ENCODE measurements at places on chromosomes 13 and 19. TPM values are rescaled to one million over a fixed set of nuclear protein-coding genes. Genes with fewer than 3 reads are reported as not detected.

DNA sequence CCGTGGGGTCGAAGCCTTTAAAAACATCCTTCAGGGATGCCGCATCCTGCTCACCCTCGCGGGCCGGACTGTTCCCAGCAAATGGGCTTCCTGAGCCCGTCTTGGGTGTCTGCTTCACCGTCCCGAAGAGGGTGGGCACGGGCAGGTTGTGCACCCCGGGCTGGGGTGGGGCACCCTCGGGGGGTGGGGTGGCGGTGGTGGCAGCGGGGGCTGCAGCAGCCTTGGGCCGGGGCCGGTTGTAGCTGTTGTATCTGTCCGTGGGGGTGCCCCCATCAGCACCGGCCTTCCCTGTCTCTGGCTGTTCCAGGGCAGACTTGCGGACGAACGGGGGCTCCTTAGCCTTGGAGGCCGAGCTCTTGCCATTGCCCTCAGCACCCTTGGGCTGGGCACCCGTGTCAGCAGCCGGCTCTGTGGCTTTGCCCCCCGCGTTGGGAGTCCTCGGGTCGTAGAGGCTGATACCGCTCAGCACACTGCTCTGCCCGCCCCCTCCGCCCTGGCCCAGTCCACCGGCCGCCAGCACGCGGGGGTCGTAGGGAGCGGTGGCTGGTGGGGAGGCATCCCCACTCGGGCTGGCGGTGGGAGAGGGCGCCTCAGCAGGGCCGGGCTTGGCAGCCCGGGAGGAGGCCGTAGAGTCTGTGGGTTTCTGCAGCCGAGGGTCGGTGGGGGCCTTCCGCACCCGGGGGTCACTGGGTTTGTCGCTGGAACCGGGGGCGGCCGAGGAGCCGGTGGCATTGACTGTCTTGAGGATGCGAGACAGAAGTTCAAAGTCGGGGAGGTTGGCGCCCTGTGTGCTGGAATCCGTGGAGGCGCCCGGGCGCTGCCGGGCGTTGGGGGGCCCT is 18.2 kb upstream of the TMEM160 start:
- DNase-seq: no peak

DNA sequence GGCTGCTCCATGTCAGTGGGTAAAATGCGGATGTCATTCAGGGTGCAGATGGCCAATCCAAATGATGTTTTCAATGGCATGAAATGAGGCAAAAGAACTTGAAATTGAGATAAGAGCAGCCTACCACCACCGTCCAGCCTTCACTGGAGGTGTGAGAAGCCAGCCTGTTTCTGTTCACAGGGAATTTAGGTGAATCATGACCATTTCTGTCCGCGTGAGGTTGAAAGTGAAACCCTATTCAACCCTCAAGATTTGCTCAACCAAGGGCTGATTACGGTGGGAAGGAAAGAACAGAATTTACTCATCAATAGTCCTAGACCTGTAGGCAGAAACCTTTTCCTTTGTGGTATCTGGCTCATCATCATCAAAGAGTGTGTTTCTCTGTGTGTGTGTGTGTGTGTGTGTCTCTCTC is 370.7 kb downstream of the COG6 start:
- DNase-seq: no peak

DNA sequence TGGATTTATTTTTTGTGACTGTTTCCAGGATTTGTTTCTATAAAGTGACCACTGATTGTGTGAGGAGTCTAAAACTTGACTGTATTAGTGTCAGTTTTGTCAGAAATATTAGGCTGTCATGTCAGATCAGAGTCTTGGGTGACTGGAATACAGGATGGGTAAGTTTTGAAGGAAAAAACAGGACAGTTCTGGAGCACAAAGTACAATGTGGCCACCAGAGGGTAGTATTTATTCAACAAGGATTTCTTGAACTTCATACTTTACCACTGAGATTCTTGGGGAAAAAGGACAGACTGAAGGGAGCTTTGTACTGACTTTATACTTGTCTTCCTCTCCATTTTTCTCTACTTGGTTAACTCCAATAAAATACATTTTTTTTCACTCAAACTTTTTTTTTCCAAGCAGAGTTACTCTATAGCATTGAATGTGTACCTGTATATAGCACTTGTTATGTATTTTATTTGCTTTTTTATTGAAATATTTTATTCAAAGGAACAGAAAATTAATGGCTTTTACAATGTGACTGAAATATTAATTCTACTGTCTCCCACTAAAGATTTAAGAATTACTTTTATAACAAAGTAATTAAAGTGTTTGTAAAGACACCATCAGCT is 51.1 kb downstream of the LMO7 start:
- no peak for DNase-seq

GRCh38 chr19:58429745-58430144 is 10.2 kb downstream of the ZNF132 start:
- DNase-seq: no peak

- DNase-seq: no peak
These were observed 3.0 kb downstream of the TOMM40 start for GRCh38 chr19:44894052-44894400.

DNA sequence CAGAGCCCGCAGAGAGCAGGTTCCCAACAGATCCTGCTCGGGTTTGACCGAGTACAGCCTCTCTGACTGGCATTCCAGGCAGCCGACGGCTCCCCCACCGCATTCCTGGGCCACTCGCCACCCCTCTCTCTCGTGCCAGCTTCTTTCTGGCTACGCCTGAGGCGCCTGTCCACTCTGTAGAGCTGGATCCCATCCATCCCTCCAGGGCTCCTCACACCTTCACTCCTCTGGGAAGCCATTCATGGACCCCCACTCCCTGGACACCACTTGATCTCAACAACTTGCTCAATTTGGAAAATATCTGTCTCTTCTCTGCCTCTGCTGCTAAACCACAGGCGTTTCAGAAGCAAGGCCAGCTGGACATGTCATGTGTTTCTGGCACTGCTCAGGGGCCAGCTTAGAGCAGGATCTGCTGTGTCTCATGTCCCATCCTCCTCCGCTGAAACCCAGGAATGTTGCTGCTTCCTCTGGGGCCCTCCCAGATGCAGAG is 30.6 kb upstream of the ATP1A3 start:
- no peak for DNase-seq

GRCh38 chr19:51822325-51822724 is 27.4 kb downstream of the FPR3 start:
- DNase-seq: no peak

DNA sequence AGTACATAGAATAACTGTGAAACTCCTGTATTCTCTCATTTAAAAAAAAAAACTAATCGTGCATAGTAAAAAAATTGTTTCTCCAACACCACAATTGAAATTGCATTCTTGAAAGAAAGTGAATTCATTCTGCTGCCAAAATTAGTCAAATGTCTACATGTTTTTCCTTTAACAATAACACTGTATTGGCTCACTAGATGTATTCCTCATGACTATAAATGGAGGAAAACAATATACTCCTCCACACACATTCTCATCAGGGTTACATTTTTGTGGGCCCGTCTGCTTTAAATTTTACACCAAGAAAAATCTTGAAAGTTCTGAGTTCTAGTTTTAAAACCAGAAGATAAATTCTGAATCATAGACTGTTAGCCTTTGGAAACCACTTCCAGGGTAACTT is 233.6 kb downstream of the KLF12 start:
- no peak for DNase-seq

- peak; percentile 37 for DNase-seq
These were observed 35.9 kb downstream of the OXGR1 start for GRCh38 chr13:96958286-96958891.

GRCh38 chr19:53132141-53132991 is at the start of gene ZNF415:
ZNF415 (minus strand) TSS chr19:53132910; CDS start chr19:53122676, 10,234 bp downstream.
- peak; percentile 68 for DNase-seq

DNA sequence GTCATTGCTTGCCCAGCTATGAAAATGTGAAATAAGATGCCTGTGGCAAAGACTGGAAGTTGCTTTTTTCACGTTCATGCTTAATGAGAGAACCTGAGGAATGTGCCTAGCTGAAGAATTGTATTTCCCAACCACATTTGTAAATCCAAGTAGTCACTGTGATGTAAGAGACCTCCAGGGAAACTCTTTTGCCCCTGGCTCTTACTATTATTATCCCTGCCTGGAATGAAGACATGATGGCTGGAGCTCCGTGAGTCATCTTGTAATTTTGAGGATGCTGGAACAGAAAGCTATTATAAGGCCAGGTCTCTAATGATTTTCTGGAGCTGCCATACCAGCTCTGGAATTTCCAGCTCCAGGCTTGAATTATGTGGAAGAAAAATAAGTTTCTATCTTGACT is 894.3 kb downstream of the DIAPH3 start:
- no peak for DNase-seq

- no peak for DNase-seq
These were observed 5.7 kb downstream of the FGF9 start for GRCh38 chr13:21676611-21677021.

DNA sequence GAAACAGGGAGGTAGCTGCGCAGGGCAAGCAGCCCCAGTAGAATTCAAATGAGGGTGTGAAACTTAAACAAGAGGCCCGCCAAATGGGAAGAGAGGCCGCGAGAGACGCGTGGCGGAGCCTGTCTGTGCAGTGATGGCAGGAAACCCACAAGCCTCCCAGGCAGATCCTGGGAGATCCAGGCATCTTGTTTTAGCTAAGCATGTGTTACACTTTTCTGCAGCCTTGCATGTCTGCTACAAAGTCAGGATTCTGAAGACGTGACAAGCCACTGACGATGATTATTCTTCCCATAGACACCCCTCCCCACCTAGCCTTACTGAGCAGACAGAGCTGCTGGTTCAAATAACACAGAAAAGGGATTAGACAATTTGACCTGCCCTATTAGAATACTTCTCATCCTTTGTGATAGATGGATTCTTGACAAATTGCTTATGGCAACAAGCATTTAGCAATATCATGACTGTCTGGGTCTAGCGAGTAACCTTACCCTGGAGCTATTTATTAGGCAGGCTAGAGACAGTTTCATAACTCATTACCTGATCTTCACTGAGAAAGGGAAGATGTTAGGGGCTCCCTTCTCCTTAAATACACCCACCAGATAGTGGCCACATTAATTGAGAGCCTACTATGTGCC is 185.2 kb upstream of the IRS2 start:
- DNase-seq: no peak

The NLRP5 gene
- not detected for total RNA-seq

The ZNF837 gene
- total RNA-seq: 3.7 TPM

The EPSTI1 gene
- 2.3 TPM for total RNA-seq

The PPP1R37 gene
- total RNA-seq: 26.4 TPM

The ADAMTS10 gene
- total RNA-seq: 13.0 TPM

The FCHO1 gene
- 0.63 TPM for total RNA-seq

The KLK10 gene
- total RNA-seq: not detected

The CD177 gene
- total RNA-seq: 4.7 TPM

The PINLYP gene
- total RNA-seq: 4.5 TPM

Measured in dermis microvascular lymphatic vessel endothelial cell (primary cell).